Large intestine (tissue), 12 donors: ENCODE measurements at places on chromosomes 12 and 14.

DNA sequence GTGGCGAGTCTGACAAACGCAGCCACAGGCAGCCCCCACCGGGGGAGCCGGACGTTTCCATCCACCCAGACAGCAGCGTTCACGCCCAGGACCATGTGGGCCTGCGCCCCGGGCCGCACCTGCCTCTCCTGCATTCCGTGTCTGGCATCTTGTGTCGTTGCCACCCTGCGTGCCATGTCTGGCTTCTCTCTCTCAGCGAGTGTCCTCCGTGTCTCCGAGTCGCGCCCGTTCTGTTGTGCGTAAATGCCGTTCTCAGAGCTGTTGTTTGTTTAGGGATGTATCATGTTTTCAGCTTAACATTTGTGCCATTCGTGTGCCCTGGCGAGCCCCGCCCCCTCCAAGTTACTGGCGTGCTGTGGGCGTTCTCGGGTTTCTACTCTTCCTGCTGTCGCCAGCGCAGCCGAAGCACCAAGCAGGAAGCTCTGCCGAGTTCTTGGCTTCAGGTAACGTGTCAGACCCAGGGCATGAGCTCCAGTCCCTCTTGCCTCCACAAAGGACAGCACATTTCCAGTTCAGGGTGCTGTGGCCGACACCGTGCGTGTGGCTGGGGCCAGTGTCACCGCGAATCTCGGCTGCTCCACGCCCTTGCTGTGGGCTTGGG, 34.6 kb downstream of the NOC4L start:
- no peak for DNase-seq
- peaks cover 44% of the 10 kb centered on the region for H3K27me3 ChIP-seq
- H3K4me3 ChIP-seq = no peak overlapping the region
- H3K36me3 ChIP-seq = no peaks in the 10 kb centered on the region
- no peak overlapping the region for H3K27ac ChIP-seq

GRCh38 chr12:45912774-45913173, 77.6 kb downstream of the SCAF11 start:
- peaks cover 3% of the 10 kb centered on the region for H3K36me3 ChIP-seq
- H3K4me1 ChIP-seq = no peaks in the 10 kb centered on the region
- no peak overlapping the region for H3K27ac ChIP-seq
- no peak overlapping the region for H3K4me3 ChIP-seq
- H3K27me3 ChIP-seq = no peaks in the 10 kb centered on the region
- DNase-seq = no peak

DNA sequence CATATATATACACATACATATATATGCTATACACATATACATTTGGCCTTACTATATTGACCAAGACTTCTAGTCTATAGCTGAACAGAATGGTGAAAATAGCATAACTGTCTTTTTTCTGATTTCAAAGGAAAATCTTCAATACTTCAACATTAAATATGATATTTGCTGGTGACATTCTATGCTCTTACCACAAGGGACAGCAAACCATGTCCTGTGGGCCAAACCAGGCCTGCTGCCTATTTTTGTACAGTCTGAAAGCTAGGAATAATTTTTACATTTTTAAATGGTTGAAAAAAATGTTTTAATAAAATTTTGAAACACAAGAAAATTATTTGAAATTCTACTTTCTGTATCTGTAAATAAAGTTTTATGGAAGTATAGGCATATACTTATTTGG, 63.6 kb downstream of the EML5 start:
- no peaks in the 10 kb centered on the region for H3K4me1 ChIP-seq
- no peak for DNase-seq
- no peak overlapping the region for H3K4me3 ChIP-seq
- H3K36me3 ChIP-seq = no peaks in the 10 kb centered on the region
- no peak overlapping the region for H3K27ac ChIP-seq
- H3K27me3 ChIP-seq = no peaks in the 10 kb centered on the region

GRCh38 chr12:52598966-52599365, 2.3 kb downstream of the KRT72 start:
- H3K27me3 ChIP-seq = peaks cover 56% of the 10 kb centered on the region
- H3K36me3 ChIP-seq = no peaks in the 10 kb centered on the region
- H3K4me1 ChIP-seq = no peaks in the 10 kb centered on the region
- no peak for DNase-seq
- no peak overlapping the region for H3K27ac ChIP-seq

DNA sequence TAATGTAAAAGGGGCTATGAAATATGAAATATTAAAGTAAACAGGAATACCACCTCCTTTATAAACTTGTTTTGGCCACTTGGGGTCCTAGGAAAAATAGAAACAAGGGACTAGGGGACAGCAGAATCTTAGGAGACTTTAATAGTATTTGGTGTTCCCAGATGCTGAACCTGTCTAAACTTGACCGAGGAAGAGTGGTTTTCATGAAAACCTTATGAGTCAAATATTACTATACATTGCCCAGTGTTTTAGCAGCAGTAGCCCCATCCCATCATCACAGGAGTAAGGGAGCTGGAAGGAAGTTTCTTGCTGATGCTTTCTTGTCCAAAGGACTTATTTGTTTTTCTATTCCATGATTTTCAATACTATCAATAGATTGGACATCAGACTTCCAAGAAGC, 177.5 kb upstream of the CAND1 start:
- peaks cover 2% of the 10 kb centered on the region for H3K27me3 ChIP-seq
- no peaks in the 10 kb centered on the region for H3K4me1 ChIP-seq
- H3K36me3 ChIP-seq = no peaks in the 10 kb centered on the region
- H3K4me3 ChIP-seq = no peak overlapping the region
- H3K27ac ChIP-seq = no peak overlapping the region

- peaks cover 5% of the 10 kb centered on the region for H3K4me1 ChIP-seq
- no peaks in the 10 kb centered on the region for H3K36me3 ChIP-seq
- peak overlapping the region; percentile 23 for H3K27ac ChIP-seq
- no peaks in the 10 kb centered on the region for H3K27me3 ChIP-seq
- DNase-seq = peak; percentile 69
- H3K4me3 ChIP-seq = no peak overlapping the region
Observed at GRCh38 chr12:27226407-27226929, 17.6 kb upstream of the STK38L start.

DNA sequence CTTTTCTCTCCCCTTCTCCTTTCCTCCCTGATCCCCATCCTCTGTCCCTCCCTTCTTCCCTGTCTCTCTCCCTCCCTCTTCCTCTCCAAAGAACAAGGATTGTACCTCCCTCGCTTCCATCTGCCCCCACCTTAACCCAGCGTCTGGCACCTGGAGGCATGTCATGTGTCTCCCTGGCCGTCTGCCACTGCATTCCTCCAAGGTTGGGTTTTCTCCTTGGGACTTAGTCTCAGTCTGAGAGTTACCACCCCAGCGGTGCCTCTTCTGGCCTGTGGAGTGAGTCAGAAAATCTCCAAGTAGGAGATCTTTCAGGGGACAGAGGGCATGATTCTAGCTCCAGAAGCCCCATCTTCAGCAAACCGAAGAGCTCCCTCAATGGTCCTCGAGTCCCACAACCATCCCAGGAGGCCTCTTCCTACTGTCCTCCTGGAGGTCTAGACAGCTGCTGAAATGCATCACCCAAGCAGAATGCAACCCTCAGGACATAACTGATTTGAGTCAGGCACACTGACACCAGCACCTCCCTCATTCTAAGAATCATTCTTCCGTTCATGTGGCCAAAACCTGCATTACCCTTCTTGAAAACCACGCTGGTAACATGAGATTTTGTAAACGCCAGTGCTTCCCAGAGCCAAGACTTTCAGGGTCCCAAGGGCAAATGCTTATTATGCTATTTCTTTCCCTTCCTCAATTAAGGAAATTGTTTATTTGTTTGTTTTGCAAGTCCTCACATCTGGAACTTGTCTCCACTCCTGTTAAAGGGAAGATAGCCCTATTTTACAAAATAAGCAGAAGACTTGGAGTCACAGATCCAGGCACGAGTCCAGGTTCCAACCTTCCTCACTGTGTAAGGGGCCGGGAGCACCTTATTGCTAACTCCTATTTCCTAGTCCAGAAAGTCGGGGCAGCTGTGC, 463.2 kb downstream of the BCL11B start:
- no peak overlapping the region for H3K4me3 ChIP-seq
- H3K36me3 ChIP-seq = no peaks in the 10 kb centered on the region
- DNase-seq = no peak
- no peak overlapping the region for H3K27ac ChIP-seq
